ENCODE measurements at places on chromosomes 4 and X. TPM values are rescaled to one million over a fixed set of nuclear protein-coding genes. Genes with fewer than 3 reads are reported as not detected.

DNA sequence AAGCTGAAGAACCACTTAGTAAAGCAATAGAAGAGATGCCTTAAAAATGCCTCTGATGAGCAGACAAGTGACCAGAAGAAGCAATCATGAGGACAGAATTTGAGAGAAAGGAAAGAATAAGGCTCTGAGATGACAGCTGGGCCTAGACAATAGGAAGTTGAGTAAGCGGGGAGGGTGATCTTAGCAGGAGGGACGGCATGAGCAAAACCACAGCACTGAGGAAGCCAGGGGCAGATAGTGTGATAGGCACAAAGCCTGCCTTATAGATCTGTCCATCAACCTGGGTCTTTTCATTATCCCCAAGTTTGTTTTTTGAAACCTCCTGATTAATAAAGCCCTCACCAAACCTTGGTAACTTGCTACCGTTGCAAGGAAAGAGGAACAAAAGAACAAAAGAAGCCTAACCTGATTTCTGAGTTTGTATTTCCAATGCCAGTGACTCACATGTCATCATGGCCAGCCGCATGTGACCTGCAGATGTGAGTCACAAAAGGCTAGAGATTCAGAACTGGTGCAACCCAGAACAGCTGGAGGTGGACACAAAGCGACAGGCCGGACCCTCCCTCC lies 55.7 kb upstream of the PPARGC1A start:
- no peak for DNase-seq

DUSP9 gene
- 0.63 TPM for total RNA-seq

SLC25A6 gene
- total RNA-seq = 125 TPM

GRCh38 chr4:72513227-72513626 lies 55.8 kb downstream of the ADAMTS3 start:
- no peak for DNase-seq

- no peak for DNase-seq
These were observed 1.5 kb downstream of the SPANXN4 start for GRCh38 chrX:143027275-143027674.

RTL3 gene
- 0.95 TPM for total RNA-seq

- no peak for DNase-seq
These were observed 9.0 kb upstream of the PAGE5 start for GRCh38 chrX:55210931-55211677.

- DNase-seq = no peak
These were observed 722.4 kb downstream of the RAB28 start for GRCh38 chr4:12761694-12762093.

VCX3B gene
- not detected for total RNA-seq

DNA sequence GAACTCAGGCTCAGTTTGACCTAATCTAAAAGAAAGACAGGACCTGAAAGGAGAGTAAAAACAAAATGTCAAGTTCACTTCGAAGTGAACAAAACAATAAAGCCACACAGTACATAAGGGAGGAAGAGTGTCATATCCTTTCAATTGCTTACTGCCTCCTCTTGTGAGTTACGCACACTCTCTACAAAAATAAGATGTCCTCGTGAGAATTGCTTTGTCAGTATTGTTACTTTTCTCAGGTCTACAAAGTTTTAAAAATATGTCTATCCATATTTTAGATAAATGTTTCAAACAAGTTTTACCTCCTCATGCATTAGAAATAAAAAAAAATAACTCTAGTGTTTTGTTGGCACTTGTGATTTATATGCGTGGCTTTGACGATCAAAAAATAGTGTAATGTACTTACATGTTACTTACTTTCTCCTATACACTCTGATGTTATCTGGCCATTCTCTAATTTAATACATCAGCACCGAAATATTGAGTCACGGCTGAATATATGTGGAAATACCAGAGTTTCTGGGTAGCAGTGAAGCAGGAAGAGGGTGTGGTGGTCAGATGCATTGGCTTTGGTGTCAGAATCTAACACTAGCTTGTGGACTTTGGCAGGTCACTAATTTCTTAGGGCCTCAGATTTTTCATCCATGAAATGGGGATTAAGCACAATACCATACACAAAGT lies 8.1 kb upstream of the MRPL1 start:
- DNase-seq = peak; percentile 26

GRCh38 chrX:17537723-17538243 lies 162.8 kb downstream of the NHS start:
- DNase-seq = no peak

- no peak for DNase-seq
These were observed 5.2 kb upstream of the BMP15 start for GRCh38 chrX:50905334-50905733.

IBSP gene
- total RNA-seq = not detected

MAGEB10 gene
- total RNA-seq = not detected

DNA sequence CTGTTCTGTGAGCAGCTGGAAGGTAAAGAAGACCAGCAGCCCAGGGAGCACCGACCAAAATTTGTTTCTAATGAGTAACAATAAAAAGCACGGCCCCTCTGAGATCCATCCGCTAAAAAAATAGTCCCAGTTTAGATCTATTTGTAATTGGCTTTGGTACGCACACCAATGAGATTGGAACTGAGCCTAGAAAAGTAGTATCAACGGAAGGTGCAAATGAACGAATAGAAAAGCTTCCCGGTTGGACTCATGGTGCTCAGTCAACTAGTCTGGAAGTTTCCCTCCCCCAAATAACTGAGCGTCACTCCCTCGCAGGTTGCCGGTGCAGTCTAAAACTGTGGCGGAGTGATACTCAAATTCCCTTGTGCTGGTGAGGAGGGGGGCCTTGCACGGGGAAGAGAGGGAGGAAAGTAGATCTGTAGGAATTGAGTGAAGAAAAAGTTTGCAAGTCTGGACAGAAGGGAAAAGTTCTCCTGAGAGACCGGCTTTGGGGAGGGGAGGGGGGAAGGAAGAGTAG lies at the start of gene COL4A5:
Gene COL4A5 (plus strand): TSS at position 413 of the 517 bp plus-strand sequence. CDS start 288 bp downstream, outside the sequence.
- peak; percentile 73 for DNase-seq

DNA sequence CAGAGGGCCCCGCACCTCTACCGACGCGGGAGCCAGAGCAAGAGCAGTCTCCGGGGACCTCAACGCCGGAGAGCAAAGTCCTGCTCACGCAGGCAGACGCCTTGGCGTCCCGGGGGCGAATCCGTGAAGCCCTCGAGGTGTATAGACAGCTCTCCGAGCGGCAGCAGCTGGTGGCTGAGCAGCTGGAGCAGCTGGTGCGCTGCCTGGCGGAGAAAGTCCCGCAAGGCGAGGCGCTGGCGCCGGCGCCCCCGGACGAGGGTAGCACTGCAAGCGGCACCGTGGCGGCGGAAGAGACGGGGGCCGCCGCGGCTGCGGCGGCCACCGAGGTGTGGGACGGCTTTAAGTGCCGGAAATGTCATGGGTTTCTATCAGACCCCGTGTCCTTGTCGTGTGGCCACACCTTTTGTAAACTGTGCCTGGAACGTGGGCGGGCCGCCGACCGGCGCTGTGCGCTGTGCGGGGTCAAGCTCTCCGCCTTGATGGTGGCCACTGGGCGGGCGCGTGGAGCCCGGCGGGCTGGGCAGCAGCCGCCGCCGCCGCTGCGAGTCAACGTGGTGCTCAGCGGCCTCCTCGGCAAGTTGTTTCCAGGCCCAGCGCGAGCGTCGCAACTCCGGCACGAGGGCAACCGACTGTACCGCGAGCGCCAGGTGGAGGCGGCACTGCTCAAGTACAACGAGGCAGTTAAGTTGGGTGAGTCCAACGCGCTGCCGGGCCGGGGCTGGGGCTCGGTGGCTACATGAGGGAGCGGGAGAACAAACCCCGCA lies 672 bp downstream of the LONRF3 start:
- no peak for DNase-seq

TRPC5OS gene
- not detected for total RNA-seq

SLC10A6 gene
- not detected for total RNA-seq

PABPC1L2B gene
- total RNA-seq = not detected

- no peak for DNase-seq
These were observed 273.8 kb downstream of the GASK1B start for GRCh38 chr4:157898836-157899605.

DNA sequence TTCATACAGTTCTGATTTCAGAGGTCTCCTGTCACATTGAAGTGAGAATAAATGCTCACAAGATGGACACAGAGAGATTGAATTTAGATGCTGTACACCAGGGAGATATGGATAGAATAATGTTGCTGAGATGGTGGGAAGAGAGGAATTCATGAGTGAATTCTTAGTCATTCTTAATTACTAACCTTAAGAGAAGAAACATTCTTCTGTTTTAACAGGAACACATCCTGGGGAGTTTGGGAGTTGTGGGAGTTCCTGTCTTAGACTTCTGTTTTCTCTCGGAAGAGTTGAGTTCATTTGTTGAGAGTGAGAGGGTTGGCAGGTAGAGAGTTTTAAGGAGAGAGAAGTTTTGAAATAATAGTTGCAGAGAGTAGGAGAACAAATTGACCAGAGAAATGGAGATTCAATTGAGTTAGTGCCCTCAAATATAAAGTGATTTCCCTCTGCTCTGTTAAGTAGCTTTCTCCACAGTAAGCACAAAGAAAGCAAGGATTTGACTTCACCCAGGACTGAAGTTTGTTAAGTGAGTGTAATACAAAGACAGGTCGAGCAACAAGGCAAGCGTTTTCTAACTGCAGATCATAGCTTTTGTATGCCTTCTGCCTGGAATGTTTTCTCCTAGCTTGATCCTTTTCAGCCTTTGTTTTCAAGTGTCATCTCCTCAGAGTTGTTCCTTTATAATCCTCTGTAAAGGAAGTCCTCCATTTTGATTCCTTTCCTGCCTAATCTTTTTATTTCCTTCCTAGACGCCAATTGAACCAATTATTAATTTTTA lies 205.9 kb downstream of the RAPGEF2 start:
- DNase-seq = no peak

DNA sequence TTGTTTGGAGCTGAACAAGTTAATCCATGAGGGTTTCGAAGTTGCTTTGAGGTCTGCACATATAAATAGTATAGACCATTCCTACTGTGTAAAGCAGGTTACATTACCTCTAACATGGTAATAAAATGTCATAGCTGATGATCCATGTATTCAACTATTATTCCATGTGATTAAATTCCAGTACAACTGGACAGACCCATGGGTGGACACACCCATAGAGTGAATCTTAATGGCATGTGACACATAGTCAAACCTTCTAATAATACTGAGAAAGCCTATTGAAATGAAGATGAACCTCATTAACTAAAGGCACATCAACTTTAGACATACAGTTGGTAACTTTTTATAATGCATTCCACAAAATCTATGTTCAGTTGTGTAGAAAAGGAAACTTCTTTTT lies 28.5 kb downstream of the FHIP1A start:
- no peak for DNase-seq

GAGE1 gene
- total RNA-seq = not detected

GRCh38 chr4:151801547-151802516 lies 41.0 kb upstream of the GATB start:
- DNase-seq = no peak

DNA sequence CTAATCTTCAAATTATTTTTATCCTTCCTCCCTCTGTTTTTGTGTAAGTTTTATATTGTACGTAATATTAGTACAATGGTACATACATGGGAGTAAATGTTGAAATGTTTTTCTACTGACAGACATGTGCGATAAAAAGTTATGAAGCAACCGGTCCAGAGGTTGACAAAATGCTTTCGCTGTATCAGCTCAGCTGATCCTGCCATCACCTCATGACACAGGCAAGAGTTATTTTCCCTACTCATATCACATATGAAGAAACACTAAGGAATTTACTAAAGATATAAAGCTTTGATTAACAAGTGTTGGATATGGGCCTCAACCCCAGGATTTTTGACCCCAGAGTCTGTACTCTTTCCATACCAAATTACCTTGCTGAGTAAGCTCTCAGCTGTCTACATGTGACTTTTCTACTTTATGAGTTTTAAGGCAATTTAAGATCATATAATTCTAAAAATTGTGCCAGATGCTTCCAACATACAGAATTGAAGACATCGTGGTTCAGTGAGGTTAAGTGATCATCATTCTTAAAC lies 50.0 kb downstream of the CLCN5 start:
- DNase-seq = no peak

GRCh38 chrX:145630081-145630480 lies 187.5 kb upstream of the SLITRK2 start:
- DNase-seq = no peak

DNA sequence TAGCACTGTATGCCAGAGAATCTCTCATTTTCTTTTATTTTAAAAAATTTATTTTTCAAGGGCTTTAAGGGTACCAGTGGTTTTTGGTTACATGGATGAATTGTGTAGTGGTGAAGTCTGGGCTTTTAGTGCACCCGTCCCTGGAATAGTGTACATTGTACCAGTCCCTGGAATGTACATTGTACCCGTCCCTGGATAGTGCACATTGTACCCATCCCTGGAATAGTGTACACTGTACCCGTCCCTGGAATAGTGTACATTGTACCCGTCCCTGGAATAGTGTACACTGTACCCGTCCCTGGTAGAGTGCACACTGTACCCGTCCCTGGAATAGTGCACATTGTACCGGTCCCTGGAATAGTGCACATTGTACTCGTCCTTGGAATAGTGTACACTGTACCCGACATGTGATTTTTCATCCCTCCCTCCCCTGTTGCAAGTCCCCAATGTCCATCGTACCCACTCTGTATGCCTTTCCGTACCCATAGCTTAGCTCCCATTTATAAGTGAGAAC lies 56.1 kb upstream of the HELT start:
- no peak for DNase-seq

- no peak for DNase-seq
These were observed 100.7 kb upstream of the AMOT start for GRCh38 chrX:112941209-112941837.

CASP6 gene
- total RNA-seq = 21.4 TPM

DCAF4L1 gene
- 0.16 TPM for total RNA-seq

- no peak for DNase-seq
These were observed 103.7 kb upstream of the TENM3 start for GRCh38 chr4:182139491-182139890.

GPR82 gene
- total RNA-seq = 0.26 TPM

DNA sequence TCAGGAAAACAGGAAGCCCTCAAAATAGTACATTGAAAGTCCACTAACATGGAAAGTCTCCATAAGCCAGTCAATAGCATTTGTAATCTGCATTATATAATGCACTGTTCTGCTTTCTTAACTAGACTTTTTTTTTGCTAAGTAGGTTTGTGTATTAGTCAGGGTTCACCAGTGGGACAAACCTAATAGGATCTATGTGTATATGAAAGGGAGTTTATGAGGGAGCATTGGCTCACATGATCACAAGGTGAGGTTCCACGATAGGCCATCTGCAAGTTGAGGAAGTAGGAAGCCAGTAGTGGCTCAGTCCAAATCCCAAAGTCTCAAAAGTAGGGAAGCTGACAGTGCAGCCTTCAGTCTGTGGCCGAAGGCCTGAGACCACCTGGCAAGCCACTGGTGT lies 116.0 kb downstream of the MXRA5 start:
- no peak for DNase-seq
